GM12878 (cell line): ENCODE measurements at places on chromosomes 11 and 22. TPM values are rescaled to one million over a fixed set of nuclear protein-coding genes. Genes with fewer than 3 reads are reported as not detected.
A peak's percentile ranks its signal among the peaks of the same experiment; 100 is the strongest.

- DNase-seq: no peak
These were observed 6.1 kb upstream of the SIGIRR start for GRCh38 chr11:420911-421321.

DNA sequence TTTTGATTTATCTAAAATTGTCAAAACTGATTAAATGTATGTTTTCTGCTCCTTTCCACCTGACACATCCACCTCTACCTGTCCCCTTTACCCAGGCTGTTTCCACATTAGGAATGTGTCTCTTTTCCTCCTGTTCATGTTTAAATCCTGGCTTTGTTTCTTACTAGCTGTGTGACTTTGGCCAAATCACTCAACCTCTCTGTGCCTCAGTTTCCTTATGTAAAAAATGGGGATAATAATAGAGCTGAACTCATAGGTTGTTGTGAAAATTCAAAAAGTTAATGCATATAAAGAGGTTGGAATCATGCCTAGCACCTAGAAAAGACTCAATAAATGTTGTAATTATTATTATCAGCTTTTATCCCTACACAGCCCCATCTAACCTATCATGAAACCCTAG, 136.8 kb downstream of the NXPE2 start:
- no peak for DNase-seq

The BARX2 gene
- total RNA-seq: not detected in 2 replicates

GRCh38 chr11:46127150-46127638, 5.9 kb upstream of the PHF21A start:
- DNase-seq: no peak

DNA sequence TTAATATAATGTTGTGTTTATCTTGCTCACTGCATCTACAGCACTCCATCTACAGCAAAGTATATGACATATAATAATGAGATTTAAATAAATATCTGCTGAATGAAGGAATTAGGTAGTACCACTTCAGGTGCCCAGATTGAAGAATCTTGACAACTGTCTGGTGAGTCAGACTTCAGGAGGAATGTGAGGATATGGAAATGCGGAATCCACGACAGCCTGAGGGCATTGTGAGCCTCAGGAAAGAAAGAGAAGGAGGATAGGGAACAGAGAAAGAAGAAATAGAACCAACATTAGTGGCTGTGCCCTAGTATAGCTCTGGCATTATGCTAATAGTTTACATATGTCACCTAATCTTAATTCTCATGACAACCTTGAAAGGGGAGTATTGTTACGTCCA, 304.4 kb downstream of the AASDHPPT start:
- DNase-seq: no peak

DNA sequence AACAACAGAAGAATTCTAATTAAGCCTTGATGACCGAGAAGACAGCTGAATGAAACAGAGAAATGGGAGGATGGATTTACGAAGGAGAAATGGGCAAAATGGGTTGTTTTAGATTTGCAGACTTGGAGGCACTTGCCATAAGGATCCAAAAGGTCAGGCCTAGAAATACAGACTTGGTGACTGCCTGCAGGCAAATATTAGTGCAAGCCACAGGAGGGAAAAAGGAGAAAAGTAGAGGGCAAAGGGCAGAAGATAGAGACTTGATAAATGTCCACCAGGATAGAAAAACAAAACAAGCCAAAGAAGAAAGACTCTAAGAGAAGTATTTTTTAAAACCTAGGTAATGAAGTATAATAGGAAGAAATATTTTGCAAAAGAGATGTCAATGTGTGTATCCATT, 13.1 kb downstream of the CCDC34 start:
- no peak for DNase-seq

The NRGN gene
- 2.7 and 3.2 TPM in 2 replicates for total RNA-seq

- DNase-seq: no peak
These were observed 68.0 kb upstream of the ALX4 start for GRCh38 chr11:44377914-44378321.

GRCh38 chr11:37474889-37475288, 876.9 kb upstream of the RAG2 start:
- DNase-seq: no peak

- DNase-seq: no peak
These were observed 33.0 kb upstream of the C11orf87 start for GRCh38 chr11:109388982-109389381.

DNA sequence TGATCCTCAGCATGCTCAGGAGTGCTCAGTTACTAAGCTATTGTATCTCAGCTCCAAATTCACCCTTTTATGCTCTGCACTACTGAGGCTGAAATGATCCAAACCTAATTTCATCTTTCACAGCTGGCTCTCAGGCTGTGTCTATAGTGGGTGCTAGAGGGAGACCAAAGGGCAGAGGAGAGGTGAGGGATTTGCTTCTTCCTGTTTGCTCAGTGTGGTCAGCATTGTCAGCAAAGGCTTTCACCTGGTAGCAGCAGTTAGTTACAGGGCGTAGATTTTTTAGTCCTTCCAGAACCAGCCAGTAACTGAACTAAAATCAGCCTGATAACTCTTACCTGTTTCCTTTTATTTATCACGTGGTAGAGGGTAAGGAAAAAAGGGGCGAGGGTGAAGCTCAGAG, 33.2 kb downstream of the XRCC6 start:
- no peak for DNase-seq

DNA sequence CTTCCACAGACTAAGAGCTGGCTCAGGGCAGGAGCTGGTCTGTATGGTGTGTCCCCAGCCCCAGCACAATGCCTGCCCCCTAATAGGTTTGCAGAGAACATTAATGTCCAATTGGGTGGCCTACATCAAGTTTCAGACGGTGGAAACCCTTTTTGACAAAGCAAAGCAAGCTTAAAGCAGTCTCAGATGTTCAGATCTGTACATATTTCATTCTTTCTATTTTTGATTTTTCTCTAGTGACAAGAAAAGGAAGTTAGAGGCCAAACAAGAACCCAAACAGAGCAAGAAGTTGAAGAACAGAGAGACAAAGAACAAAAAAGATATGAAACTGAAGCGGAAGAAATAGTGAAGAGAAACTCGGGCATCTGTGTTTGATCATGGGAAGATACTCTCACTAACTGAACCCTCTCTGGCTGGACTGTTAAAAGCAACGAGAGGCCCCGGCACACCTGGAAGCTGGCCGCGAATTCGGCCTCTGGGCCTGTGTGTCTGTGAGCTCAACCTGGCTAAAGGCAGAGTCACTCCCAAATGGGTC, 40.5 kb downstream of the NAT10 start:
- DNase-seq: peak; percentile 50

- DNase-seq: no peak
These were observed 18.4 kb downstream of the DKK3 start for GRCh38 chr11:11989774-11990744.
